HepG2 (cell line): ENCODE measurements at places on chromosomes 2 and 18. TPM values are rescaled to one million over a fixed set of nuclear protein-coding genes. Genes with fewer than 3 reads are reported as not detected.

The CFAP53 gene
- 0.07 TPM in 1 of 2 replicates, not detected in the other for total RNA-seq

The ANKRD23 gene
- total RNA-seq, result 0.35 and 1.5 TPM in 2 replicates

The CHRNG gene
- not detected in 2 replicates for total RNA-seq

The RNU2-63P gene
- total RNA-seq, result 6.8 TPM in 1 of 2 replicates, not detected in the other

The CYRIA gene
- total RNA-seq, result not detected in 2 replicates

The PPP1R1C gene
- total RNA-seq, result 1.5 and 2.4 TPM in 2 replicates

The TMSB10 gene
- total RNA-seq, result 708 and 754 TPM in 2 replicates

The IL1F10 gene
- not detected in 2 replicates for total RNA-seq

The CD207 gene
- 0.09 and 0.27 TPM in 2 replicates for total RNA-seq

- DNase-seq, result no peak
Observed at GRCh38 chr2:68912732-68913131, 40.0 kb downstream of the GKN2 start.

- no peak for DNase-seq
Observed at GRCh38 chr2:8566155-8566670, 115.6 kb upstream of the ID2 start.

- DNase-seq, result no peak
Observed at GRCh38 chr2:104570259-104570658, 283.7 kb upstream of the POU3F3 start.

DNA sequence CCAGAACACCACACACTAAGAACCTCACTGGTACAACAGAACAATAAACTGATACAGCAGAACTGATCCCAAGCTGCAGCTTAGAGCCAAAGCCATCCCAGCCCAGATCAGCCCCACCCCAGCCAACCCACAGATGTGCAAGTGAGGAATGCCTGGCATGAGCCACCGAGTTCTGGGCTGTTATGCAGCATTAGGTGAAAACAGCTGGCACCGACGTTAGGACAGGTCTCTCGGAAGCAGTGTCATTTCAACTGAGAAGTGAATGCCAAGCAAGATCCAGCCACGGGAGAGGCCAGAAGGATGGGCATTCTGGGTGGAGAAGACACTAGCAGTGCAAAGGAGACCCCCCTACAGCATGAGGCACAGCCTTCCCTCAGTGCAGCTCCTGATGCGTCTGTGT is 38.9 kb downstream of the ADCY3 start:
- no peak for DNase-seq

DNA sequence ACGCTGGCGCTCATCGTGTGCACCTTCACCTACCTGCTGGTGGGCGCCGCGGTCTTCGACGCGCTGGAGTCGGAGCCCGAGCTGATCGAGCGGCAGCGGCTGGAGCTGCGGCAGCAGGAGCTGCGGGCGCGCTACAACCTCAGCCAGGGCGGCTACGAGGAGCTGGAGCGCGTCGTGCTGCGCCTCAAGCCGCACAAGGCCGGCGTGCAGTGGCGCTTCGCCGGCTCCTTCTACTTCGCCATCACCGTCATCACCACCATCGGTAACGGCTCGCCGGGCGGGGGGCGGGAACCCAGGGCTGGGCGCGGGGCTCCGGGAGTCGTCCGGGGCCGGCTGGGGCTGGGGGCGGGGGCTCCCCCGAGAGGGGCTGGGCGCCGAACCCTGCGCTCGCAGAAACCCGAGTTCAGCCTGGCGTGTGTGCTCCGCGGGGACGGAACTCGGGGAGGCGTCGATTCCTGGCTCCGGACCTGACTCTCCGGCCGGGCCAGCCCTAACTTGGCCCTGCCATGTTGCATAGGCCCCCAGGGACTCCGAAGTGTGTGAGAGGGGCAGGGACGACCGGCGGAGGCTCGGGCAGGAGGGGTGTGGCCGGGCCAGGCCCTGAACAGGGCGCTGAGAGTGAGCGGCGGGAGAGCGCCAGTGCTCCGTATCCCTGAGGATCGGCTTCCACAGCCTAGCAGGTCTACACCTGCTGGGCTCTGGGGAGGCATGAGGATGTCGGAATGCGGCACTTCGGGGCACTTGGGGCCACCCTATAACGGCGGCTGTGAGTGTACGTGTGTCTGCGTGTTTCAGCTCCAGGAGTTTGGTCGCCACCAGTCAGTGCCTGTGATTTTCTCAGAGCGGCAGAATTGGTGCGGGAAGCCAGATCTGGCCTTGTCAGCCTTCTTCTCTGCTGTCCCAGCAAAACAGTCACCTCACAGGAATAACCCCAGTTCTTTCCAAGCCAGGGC is 651 bp downstream of the KCNK3 start:
- DNase-seq, result no peak

- DNase-seq, result no peak
Observed at GRCh38 chr2:176003958-176004357, 1.9 kb upstream of the LNPK start.

DNA sequence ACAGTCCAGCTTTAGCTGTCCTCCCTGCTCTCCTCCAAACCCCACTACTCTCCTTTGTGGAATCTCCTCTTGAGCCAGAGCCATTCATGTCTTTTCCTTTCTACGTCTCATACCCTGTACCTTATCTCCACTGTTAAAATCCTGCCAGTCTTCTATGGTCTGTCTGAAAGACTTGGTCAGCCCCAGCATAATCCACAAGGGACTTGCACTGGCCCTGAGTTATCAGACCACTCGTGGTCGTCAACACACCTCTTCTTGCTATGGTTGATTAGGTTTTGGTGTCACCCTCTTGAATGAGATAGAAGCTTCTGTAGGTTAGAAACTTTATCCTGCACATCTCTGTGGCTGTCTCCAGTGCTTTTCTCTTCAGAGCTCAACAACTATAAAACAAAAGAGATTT is 56.8 kb downstream of the MYO1B start:
- DNase-seq, result no peak

DNA sequence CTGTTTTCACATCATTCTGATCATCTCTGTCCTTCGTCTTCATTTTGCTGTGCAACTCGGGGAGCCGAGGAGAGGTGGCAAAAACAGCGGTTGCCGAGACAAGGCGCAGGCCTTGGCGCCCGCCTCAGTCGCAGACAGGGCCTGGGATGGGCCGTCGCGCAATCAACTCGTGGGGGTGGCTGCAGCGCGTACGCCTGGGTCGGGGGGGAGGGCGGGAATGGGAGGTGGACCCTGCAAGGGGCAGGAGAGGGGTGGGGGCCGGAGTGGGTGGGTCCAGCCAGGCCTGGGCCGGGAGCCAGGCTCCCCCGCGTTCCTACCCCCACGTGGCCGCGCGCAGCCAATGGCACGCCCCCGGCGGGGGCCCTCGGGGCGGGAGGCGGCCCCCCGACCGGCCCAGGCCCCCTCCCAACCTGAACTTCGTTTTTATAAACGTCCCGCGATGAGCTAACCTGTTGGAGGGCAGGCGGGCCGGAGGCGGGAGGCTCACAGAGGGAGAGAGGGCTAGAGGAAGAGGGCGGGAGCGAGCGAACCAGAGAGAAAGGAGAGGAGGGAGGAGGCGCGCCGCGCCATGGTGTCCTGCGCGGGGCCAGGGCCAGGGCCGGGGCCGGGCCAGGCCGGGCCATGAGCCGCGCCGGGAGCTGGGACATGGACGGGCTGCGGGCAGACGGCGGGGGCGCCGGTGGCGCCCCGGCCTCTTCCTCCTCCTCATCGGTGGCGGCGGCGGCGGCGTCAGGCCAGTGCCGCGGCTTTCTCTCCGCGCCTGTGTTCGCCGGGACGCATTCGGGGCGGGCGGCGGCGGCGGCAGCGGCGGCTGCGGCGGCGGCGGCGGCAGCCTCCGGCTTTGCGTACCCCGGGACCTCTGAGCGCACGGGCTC is at the start of gene HOXD13:
Gene HOXD13 (plus strand): TSS at position 452 of the 875 bp plus-strand sequence. CDS start 170 bp downstream, at position 622.
- no peak for DNase-seq

GRCh38 chr2:225196579-225196978 is 154.3 kb upstream of the DOCK10 start:
- no peak for DNase-seq

DNA sequence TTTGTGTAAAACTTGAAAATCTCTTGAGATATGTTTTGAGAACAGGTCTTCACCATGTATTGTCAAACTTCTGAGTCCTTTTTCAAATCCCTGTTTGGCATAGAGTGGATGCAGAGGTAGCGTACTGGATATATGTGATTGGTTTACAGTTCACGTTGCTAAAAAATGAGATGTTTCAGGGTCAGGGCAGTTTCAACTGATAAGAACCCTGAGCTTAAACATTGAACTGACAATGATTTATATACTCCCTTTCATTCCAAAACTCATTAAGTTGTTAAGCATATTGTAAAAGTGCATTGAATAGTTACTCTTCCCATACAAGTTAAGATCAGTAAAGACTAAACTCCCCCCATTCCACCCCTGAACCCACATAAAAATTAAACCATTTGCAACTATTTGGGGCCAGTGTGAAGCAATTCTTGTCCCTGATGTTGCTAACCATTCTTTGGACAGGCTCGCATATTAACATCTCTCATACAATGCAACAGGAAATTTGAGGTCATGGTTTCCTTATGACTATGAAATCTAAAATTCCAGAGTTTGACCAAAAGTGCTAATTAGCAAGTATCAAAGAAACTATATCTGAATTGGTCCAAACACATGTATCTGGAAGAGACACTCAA is 470.9 kb upstream of the ACVR2A start:
- no peak for DNase-seq

- no peak for DNase-seq
Observed at GRCh38 chr2:27583390-27583915, 611 bp downstream of the ZNF512 start.

DNA sequence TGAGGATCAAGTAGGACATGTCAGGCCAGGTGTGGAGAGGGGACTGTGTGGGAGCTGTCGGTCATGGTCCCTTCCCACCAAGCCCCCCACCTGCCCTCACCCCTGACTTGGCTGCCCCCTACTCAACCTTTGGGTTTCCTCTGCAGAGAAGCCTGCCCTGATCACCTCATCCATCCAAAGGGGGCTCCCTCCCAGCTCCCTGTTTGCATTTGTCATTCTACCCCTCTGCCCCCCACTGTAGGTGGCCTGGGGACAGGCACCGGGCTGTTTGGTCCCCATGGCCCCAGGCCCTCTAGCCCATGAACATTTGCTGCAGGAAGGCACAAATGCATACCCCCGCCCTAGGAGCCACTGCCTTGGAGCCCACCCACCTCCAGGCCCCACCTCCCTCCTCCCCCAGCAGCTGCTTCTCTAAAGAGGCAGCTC is 115.0 kb downstream of the SMAD7 start:
- DNase-seq, result no peak

GRCh38 chr2:241309684-241310117 is 5.8 kb downstream of the HDLBP start:
- DNase-seq, result no peak

GRCh38 chr2:144524118-144525009 is 4.4 kb upstream of the ZEB2 start:
- no peak for DNase-seq

GRCh38 chr2:170845343-170845742 is 28.7 kb downstream of the GAD1 start:
- DNase-seq, result no peak

GRCh38 chr18:72986103-72986502 is 118.3 kb upstream of the NETO1 start:
- DNase-seq, result no peak

DNA sequence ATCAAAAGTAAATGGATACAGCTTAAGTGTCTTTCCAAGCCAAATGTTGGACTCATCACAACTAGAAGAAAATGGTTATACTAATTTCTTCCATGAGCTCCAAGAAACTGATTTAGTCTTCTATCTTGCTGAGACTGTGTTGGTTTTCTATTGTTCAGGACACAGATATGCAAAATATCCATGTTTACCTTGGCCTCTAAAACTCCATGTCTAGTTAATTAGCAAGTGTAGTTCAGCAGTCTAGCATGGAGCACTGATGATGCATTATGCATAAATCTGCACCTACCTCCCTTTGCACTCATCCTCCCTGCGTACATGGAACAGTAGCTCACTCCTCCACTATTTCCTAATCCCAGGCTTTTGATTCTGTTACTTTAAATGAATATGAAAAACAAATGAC is 731.4 kb upstream of the CHAC2 start:
- no peak for DNase-seq

GRCh38 chr2:102100371-102101096 is 42.0 kb upstream of the IL1R1 start:
- peak; percentile 91 for DNase-seq

- no peak for DNase-seq
Observed at GRCh38 chr2:22487036-22487435, 897.9 kb upstream of the KLHL29 start.

DNA sequence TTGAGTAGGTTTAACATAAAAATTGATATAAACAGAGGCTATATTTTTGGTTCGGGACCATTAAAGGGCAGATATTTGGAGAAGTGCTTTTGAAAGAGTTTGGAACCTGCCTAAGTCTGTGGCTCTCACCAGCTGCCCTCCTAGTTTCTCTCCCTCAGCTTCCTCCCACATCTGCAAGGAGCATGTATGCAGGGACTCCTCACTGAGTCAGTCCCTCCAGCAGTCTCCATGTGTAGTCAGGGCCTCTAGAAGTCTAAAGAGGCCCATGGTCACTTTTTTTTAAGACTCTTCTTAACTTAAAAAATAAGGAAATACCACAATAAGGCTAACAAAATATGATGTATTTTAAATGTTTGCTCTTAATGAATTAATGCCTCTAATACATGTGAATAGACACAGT is 220.0 kb upstream of the TANK start:
- DNase-seq, result no peak

DNA sequence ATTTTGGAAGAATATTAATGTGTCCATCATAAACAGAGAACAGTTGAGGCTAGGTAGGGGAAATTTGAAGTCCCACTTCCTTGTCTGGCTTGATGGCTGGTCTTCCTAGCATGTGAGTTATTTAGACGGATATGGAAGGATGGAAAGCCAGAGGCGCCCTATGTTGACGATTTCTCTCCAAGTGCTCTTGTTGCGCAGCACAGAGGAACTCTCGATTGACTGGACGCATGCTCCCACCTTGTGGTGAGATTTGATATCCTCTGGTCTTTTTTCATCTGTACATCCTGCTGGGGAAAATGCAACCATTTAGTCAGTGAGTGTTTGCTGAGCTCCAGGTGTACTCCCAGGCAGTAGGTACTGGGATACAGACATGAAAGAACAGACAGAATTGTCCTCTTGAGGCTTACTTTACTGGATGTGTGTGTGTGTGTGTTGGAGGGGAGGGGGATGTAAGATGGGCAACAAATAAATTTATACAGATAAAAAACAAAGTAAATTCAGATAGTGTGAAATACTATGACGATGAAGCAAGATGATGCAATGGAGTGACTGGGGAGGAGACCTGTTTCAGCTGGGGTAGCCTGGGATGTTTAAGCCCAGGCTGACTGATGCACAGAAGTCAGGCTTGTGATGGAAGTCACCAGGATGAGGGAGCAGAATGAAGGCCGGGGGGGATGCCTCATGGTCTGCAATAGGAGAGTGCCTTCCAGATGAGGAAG is 137.2 kb downstream of the TRIM43 start:
- peak; percentile 76 for DNase-seq

GRCh38 chr2:88185480-88185879 is 15.3 kb downstream of the THNSL2 start:
- no peak for DNase-seq

GRCh38 chr2:15591373-15591691 is 336 bp upstream of the DDX1 start:
- no peak for DNase-seq

- no peak for DNase-seq
Observed at GRCh38 chr18:11137400-11137799, 12.0 kb downstream of the PIEZO2 start.

GRCh38 chr2:81505586-81505985 is 1201.0 kb upstream of the LRRTM1 start:
- DNase-seq, result no peak
